ENCODE measurements at places on chromosomes 11 and 22. TPM values are rescaled to one million over a fixed set of nuclear protein-coding genes. Genes with fewer than 3 reads are reported as not detected.

Gene CCDC73
- not detected for total RNA-seq

Gene SAA1
- 4.8 TPM for total RNA-seq

Gene ACR
- total RNA-seq, result not detected

Gene OR8D4
- total RNA-seq, result not detected

Gene NAALAD2
- not detected for total RNA-seq

Gene UEVLD
- total RNA-seq, result 23.8 TPM

Gene RAG2
- not detected for total RNA-seq

Gene DNAJB7
- not detected for total RNA-seq
